ENCODE measurements at places on chromosomes 16 and 17. TPM values are rescaled to one million over a fixed set of nuclear protein-coding genes. Genes with fewer than 3 reads are reported as not detected.

SBK1 gene
- total RNA-seq = 6.0 TPM

GRCh38 chr17:15273141-15273793 is 8.1 kb upstream of the PMP22 start:
- H3K27ac ChIP-seq = no peak overlapping the region
- no peaks in the 10 kb centered on the region for H3K27me3 ChIP-seq
- H3K36me3 ChIP-seq = no peaks in the 10 kb centered on the region

- H3K27ac ChIP-seq = peak overlapping the region; percentile 83
- H3K27me3 ChIP-seq = no peaks in the 10 kb centered on the region
- H3K36me3 ChIP-seq = no peaks in the 10 kb centered on the region
Observed at GRCh38 chr16:66741169-66741900, 10.1 kb downstream of the DYNC1LI2 start.

DNA sequence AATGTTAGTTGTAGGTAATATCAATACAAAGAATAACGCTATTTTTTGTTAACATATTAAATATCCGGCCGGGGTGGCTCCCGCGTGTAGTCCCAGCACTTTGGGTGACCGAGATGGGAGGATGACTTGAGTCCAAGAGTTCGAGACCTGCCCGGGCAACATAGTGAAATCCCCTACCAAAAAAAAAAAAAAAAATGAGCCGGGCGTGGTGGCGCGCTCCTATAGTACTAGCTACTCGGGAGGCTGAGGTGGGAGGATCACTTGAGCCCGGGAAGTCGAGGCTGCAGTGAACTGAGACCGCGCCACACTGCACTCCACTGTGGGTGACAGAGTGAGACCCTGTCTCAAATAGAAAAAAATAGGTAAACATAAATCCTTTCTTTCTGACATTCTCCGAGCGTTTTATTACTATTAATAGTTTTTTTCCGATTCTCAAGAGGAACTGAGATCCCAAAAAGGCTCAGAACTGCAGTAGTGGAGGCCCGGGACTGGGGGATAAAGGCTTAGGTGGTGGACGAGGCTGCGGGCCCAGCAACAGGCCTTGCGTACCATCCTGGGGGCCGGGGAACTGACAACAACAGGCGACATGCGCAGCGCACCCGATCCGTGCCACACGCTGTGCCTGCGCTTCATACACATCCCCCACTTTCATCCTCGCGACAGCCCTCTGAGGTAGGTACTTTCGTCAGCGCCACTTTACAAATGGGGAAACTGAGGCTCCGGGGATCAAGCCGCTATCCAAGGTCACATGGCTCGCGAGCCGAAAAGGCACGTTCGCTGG is 919 bp downstream of the N4BP1 start:
- H3K27ac ChIP-seq = peak overlapping the region; percentile 83
- peak overlapping the region; percentile 99 for H3K4me3 ChIP-seq
- no peaks in the 10 kb centered on the region for H3K36me3 ChIP-seq

GRCh38 chr16:53518550-53519416 is 15.8 kb upstream of the AKTIP start:
- DNase-seq = no peak
- H3K36me3 ChIP-seq = no peaks in the 10 kb centered on the region
- peaks cover 43% of the 10 kb centered on the region for H3K4me1 ChIP-seq
- no peak overlapping the region for H3K4me3 ChIP-seq
- H3K27ac ChIP-seq = peak overlapping the region; percentile 88

DNA sequence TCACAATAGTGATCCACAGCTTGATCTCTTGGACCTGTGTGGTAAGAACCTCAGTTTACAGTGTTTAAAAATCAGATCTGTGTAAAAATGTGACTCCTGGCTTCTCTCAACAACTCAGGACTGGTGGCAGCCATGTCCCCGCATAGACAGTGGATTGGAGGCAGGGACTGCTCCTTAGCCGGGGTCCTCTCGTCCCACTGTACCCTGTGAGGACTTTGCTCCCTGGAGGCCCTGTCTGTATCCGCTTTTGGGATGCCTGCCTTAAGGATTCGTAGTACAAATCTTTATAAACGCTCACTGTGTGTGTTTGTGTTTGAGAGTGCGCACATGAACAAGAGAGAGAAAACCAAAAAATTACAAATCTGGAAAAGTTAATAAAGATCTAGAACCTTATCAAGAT is 142.5 kb downstream of the SNX29 start:
- H3K27me3 ChIP-seq = no peaks in the 10 kb centered on the region
- H3K36me3 ChIP-seq = no peaks in the 10 kb centered on the region
- no peak overlapping the region for H3K27ac ChIP-seq
- H3K4me1 ChIP-seq = peaks cover 5% of the 10 kb centered on the region

DNA sequence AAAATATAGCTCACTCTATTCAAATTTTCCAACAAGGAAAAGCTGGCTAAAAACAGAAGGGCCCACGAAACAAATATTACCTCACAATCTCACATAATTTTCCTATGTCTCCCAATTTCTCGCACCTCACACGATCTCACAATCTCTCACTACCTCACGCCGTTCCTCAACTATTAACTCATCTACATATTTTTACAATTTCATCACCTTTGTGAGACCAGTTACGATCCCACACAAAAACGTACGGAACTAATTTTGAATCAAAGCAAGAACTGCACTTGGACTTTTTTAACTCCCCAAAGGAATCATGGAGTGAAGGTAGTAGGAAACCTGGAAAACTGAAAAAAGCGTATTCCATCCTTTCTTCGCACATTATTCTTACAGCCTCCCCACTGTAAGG is 1.1 kb downstream of the CBX1 start:
- H3K36me3 ChIP-seq = no peaks in the 10 kb centered on the region
- DNase-seq = no peak
- H3K4me3 ChIP-seq = peak overlapping the region; percentile 98
- H3K27ac ChIP-seq = peak overlapping the region; percentile 87

SPATA32 gene
- total RNA-seq = not detected

DNA sequence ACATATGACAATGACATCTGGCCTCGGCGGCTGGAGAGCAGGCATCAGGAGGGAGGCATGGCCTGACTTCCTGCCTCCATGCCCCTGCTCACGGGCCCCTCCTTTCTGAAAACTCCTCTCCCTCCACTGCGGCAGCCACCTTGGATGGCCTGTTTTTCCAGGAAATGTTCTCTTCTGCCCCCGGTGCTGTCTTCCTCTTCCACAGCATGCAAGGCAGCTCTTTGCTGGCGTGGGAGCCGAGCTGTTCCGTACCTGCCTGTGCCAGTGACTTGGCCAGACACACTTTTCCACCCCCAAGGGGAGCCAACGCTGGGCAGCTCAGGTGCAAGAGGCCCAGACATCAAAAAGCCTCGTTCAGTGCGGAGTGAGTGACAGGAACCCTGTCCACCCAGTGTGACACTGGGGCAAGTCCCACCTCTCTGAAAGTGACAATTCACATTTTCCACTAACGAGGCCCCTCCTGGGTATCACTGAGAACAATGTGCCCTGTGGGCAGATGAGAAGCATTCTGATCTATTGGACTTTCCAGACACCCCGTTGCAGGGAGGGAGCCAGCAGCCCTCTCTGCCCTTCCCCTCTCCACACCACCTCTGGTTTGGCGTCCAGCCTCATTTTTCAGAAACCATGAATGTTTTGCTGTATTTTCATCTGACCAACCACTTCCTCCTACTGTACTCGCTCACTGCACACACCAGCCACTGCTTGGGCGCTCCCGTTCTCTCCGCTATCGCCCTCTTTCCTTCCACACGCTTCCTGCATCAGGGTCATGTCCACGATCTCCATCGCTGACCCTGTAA is 31.2 kb downstream of the NSMCE1 start:
- peak overlapping the region; percentile 68 for H3K27ac ChIP-seq
- peaks cover 41% of the 10 kb centered on the region for H3K4me1 ChIP-seq
- H3K36me3 ChIP-seq = no peaks in the 10 kb centered on the region

DNA sequence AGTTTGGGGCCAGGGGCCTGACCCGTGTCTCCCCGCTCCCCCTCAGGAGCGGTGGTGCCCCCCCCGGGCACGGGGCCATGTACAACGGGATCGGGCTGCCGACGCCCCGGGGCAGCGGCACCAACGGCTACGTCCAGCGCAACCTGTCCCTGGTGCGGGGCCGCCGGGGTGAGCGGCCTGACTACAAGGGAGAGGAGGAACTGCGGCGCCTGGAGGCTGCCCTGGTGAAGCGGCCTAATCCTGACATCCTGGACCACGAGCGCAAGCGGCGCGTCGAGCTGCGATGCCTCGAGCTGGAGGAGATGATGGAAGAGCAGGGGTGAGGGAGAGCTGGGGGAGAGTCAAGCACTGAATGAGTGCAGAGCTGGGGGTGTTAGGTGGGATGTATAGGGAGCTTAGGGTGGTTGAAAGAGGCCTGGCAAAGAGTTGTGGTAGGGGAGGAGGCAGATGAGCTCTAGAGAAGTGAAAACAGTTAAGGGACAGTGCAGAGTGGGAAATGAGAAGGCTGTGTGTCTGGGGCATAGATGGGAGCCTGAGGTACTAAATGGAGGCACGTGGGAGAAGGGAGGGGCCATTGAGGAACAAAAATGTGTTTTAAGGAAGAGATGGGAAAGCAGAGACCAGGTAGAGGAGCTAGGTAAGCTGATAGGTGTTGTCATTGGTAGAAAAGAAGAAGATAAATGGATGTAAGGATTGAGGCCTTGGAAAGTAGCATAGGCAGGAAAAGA is 4.0 kb downstream of the SRRM2 start:
- H3K4me1 ChIP-seq = peaks cover 34% of the 10 kb centered on the region
- H3K4me3 ChIP-seq = no peak overlapping the region
- no peak overlapping the region for H3K27ac ChIP-seq

- no peak for DNase-seq
- H3K27ac ChIP-seq = no peak overlapping the region
- H3K4me1 ChIP-seq = peaks cover 12% of the 10 kb centered on the region
- no peak overlapping the region for H3K4me3 ChIP-seq
- no peaks in the 10 kb centered on the region for H3K27me3 ChIP-seq
Observed at GRCh38 chr16:12124742-12125141, 148.2 kb downstream of the SNX29 start.

- no peak overlapping the region for H3K4me3 ChIP-seq
- no peaks in the 10 kb centered on the region for H3K27me3 ChIP-seq
- no peaks in the 10 kb centered on the region for H3K36me3 ChIP-seq
- peaks cover under 1% of the 10 kb centered on the region for H3K4me1 ChIP-seq
- no peak for DNase-seq
Observed at GRCh38 chr17:80821546-80821945, 170.1 kb upstream of the CHMP6 start.

- H3K4me1 ChIP-seq = peaks cover 25% of the 10 kb centered on the region
- H3K27me3 ChIP-seq = no peaks in the 10 kb centered on the region
- DNase-seq = peak; percentile 55
Observed at GRCh38 chr17:57833179-57833939, 16.5 kb downstream of the MRPS23 start.

DNA sequence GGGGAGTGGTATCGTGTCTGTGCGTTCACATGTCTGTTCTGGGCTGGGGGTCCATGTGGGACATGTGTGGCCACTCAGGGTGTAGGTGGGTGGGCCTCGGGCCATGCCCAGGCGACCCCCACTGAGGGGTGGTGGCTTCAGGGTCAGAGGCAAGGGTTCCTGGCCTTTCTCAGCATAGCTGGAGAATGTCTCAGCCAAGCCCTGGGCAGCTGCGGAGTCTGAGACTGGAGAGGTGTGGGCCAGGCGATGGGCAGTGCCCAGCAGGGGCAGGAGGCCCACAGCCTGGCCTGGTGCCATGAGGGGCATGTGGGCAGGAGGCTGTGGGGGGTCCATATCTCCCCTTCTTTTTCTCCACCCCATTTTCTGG is 1.2 kb downstream of the FSCN2 start:
- no peak overlapping the region for H3K27ac ChIP-seq
- no peak overlapping the region for H3K4me3 ChIP-seq
- no peak for DNase-seq
- H3K4me1 ChIP-seq = no peaks in the 10 kb centered on the region
- H3K27me3 ChIP-seq = peaks cover 55% of the 10 kb centered on the region
- H3K36me3 ChIP-seq = no peaks in the 10 kb centered on the region

DNA sequence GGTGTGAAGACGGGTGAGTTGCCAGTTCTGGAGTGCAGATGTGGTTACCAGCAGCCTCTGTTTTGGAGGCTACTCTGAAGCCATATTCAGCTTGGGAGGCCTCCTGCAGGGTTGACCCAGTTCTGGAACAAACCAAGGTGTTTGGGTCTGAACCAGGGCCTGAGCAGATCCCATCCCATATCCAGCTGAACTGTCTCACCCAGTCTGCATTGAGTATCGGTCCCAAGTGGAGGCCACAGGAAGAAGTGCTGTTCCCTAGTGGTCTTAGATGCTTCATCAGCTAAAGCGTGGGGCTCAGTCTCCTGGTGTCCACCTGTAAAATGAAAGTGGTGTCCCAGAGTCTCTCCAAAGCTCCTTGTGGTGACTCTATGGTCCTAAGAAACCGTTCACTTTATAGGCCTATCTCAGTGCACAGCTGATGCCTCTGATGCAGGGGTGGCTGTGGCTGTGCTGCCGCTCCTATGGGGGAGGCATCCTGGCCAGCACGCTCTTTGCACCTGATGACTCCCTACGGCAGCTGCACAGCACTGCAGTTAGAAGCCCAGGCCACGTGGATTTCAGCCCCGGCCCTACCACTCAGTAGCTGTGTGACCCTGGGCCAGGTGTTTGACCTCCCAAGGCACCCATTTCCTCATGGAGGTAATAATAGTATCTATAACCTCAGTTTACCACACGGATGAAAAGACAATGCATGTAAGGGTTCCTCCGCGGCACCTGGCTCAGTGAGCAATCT is 21.0 kb downstream of the CBX4 start:
- H3K4me3 ChIP-seq = no peak overlapping the region
- DNase-seq = no peak
- peaks cover 36% of the 10 kb centered on the region for H3K4me1 ChIP-seq
- H3K36me3 ChIP-seq = no peaks in the 10 kb centered on the region
- peaks cover 33% of the 10 kb centered on the region for H3K27me3 ChIP-seq

GRCh38 chr16:75250809-75251279 is 580 bp downstream of the BCAR1 start:
- H3K4me1 ChIP-seq = peaks cover 84% of the 10 kb centered on the region
- peak overlapping the region; percentile 75 for H3K4me3 ChIP-seq
- DNase-seq = peak; percentile 50

Measured in heart right ventricle (tissue), 16 donors.